Stimulated activated CD4-positive, alpha-beta T cell treated with anti-CD3 and anti-CD28 coated beads, TNF-alpha, amount 100 ng/mL, for 48 hours (primary cell): ENCODE measurements at places on chromosomes 1 and 21.

- DNase-seq = no peak
Measured at GRCh38 chr1:13517193-13517812, 3.5 kb upstream of the LRRC38 start.

- DNase-seq = no peak
Measured at GRCh38 chr21:41611966-41612606, 104.1 kb upstream of the TMPRSS2 start.

DNA sequence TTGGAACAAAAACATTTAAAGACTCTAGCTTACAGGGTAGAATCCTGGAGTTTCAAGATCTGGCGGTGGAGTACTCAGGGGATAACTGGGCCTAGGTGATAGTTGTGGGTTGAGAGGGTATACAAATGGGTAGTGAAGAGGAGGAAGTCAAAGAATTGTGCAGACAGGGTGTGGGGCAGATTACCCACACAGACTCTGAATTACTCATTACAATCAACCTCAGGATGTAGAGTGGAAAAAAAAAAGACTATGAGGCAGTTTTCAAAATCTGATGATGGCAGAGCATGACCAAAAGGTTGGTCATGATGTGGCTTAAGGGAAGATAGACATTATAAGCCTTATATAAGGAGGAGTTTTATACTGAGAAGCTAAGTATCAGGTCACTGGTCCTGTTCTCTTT lies 44.1 kb upstream of the GLIS1 start:
- no peak for DNase-seq

DNA sequence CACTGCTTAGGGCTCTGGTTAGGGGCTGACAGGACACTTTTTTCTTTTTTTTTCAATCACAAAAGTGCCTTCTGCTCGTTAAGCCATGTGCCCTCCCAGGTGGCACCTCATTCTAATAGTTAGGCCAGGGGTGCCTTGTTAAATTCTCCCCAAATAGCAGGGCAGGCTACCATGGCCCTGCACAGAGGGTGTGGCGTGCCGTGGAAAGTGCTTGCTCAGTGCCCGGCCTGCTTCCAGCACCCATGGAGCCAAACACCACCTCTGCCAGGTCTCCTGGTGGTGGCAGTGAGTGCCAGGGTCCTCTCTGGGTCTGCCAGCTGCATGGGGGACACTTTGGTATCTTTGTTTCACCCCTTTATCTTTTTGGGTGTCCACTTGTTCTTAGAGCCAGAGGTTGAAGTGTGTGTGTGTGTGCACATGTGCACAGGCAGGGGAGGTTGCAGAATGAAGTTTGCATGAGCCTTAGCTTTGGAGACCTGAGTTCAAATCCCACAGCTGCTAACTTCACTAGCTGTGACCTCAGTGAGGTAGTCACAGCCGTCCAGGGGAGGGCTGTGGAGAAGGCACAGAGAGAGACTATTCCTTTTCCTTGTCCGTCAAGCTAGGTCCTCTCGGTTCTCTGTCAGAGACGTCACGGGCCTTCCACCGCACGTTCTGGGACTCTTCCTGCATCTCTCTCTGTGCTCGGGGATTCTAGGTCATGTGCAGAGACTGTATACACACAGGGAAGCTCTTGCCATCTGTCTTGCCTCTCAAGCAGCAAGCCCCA lies 39.9 kb upstream of the CSF3R start:
- DNase-seq = no peak

DNA sequence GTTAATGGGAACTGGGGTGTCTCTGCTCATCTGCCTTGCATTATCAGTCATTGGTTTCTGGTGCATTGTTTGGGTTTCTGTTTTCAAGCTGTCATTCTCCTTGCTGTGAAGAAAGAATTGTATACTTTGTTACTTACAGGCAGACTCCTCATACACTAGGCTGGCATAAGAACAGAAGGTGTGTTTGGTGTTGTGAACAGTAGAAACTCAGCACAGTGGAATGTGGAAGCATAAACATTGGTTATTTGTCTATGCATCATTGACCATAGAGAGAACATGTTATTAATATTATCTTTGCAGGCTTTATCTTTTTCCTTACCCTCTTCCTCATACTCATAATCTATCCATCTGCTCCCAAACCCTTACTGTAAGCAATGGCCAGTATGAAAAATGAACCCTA lies 18.2 kb downstream of the C1orf87 start:
- no peak for DNase-seq

GRCh38 chr1:65247419-65248359 lies 61.7 kb upstream of the DNAJC6 start:
- no peak for DNase-seq

DNA sequence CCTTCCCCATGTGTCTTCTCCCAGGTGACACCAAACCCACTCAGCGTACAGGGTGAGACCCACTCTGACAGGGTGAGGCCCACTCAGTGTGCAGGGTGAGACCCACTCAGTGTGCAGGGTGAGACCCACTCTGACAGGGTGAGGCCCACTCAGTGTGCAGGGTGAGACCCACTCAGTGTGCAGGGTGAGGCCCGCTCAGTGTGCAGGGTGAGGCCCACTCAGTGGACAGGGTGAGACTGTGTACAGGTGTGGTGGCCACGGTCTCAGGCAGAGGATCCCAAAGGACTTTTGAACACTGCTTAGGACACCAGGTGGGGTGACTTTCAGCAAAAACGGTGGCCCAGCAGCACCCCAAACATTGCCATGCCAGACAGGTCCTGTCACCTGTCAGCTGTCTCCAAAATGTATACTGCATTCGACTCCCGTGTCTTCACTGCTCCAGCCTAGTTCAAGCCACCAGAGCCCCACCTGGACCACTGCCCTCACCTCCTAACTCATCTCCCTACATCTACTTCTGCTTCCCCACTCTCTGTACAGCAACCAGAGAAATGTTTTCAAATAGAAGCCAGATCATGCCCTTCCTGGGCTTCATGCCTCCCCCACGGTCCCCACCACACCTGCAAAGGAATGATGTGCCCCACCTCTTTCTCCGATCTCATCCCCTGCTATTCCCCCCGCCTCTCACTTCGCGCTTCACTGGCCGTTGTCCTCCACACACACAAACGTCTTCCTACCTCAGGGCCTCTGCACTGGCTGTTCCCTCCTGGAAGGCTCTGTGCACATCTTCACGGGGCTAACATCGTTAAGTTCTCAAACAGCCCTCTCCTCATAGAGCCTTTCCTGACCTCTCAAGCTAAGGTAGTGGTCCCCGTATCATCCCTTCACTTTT lies 52.1 kb downstream of the ACBD3 start:
- DNase-seq = no peak

DNA sequence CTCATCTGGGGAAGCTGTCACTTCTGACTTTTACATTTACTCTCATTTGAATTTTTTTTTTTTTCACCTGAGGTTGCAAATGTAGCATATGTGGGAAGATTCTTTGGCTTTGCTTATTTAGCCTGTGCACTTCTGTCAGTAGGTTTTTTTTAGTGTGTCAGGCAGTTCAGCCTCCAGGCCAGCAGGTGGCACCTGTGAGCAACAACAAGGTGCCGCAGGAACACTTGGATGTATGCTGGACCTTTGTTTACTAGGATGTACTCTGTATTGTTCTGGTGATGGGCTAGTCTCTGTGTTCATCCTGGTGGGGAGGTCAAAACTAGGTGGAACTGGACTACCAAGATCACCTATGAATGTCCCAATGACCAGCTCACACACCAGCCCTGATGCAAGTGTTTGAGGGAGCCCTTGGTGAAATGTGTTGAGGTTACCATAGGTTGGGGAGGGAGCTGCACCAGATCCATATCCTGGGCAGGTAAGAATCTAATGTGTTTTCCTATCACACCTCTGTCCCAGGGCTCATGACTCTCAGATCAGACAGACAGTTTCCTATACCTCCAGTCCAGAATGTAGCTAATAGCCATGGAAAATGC lies 618.2 kb downstream of the BRINP3 start:
- DNase-seq = no peak

DNA sequence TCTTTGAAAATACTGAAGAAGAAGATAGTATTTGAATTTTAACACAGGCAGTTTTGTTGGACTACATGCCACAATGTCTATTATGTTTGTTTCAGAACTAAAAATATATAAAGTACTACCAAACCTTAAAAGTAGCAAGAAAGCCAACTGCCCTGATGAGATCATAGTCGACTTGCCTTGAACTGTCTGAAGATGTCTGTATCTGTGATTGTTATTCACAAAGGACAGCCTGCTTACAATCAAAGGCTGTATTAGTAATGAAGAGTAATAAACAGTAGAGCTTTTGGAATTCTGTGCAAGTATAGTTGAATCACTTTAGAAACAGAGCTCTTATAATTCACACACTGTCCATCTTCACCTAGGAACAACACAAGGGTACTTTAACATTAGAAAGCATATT lies 228.3 kb downstream of the NCAM2 start:
- DNase-seq = no peak

DNA sequence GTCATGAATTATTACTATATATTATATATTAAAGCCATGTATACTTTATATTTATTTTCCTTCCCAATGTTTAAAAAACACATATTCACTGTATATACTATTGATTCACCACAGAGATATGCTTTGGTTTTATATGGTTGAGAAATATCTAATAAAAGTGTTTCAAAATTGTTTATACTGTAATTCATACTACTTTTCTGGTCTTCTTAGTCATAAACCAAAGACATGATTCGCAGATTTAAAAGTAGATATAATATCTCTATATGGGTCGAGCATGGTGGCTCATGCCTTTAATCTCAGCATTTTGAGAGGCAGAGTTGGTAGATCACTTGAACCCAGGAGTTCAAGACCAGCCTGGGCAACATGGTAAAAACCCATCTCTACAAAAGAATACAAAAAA lies 738.4 kb downstream of the USP25 start:
- no peak for DNase-seq

DNA sequence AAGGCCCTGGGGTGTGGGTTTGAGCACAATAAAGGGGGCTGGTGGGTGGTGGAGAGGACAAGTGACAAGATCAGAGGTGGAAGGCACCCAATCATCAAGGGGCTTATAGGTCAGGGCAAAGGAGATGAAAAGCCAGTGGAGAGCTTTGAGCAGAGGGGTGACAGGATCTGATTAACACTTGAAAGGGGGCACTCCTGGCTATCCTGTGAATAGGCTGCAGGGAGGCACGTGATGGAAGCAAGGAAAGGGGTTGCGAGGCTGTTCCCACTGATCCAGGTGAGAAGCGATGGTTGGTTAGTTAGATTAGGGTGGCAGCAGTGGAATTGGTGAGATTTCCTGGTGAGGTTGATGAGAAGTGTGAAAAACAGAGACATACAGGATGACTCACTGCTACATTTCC lies 80.6 kb downstream of the WLS start:
- no peak for DNase-seq

DNA sequence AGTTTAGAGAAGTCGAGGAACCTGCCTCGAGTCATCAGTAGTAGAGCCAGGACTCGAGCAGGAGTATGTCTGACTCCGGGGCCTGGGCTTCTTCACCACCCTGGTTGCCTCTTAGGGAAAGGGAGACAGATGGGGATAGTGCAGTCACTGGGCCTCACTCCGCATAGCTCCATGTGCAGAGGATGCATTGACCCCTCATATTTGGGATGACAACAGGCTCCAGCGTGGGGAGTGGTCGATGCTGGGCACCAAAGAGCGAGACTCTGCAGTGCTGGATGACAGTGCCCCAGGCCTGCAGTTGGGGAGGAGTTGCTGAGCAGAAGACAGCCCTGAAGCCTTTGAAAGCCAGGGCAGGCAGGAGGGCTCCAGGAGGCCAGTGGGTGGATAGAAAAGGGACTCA lies 20.8 kb upstream of the TENT5C start:
- no peak for DNase-seq

DNA sequence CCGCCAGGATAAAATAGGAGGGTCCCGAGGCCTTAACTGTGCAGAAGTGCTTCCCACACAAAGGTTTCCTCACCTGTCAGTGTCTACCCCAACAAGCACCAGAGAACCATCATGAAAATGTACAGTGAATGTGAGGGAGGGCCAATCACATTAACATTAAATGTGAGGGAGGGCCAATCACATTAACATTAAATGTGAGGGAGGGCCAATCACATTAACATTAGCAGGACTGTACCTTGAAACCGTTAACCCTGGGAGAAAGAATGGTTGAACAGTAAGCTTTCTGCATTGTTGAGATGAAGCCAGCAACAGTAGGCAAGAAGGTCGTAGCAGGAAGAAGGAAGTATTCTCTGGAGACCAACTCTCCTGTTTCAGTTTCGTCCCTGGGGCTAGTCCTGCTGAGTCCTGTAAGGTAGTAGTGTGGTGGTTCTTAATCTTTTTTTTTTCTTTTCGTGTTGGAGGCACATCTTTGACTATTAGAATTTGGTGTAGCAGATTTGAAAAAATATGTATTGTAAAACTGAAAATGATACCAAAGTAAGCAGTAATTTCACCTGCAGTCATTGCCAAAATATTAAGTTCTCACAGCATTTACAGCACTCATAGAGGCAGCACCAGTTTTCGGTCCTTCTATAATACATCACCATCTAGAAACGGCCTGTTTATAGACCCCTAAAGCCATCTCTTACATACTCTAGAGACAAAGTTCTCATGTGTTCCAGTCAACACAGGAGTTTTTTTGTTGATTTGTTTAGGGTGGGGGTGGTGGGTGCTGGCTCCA lies 98.6 kb upstream of the PPP2R5A start:
- DNase-seq = no peak

GRCh38 chr1:206442101-206442500 lies 28.2 kb upstream of the IKBKE start:
- no peak for DNase-seq

DNA sequence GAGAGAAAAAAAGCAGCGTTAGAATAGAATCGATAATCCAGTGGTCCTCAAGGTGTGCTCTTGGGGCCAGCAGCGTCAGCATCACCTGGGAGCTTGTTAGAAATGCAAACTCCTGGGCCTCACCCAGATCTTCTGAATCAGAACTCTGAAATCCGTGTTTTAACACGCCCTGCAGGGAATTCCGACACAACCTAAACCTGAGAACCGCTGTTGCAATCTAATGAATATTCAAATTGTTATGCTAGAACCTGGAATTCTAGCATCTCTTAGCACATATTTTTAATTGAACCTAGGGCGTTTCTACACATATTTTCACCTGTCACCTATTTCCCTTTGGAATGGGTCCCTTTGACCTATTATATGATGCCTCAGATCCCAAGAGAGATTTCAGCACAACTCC lies 175.7 kb downstream of the PSMG1 start:
- no peak for DNase-seq

DNA sequence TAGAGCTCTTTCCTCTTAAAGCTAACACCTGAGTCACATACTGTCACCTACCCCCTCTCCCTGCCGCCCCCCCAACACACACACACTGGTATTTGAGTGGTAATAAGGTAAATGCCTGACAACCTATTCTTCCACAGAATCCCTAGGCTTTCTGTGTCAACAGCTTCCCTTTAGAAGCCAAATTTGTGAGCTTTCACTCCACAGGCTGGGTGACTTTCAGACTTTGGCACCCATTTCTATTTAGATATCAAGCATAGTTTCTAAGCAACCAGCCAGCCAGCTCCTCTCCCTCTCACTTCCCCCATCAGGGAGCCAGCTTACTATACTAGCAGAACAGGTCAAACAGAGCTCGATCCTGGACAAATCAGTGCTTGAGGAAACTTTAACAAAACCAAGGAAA lies 3.2 kb upstream of the C1orf74 start:
- DNase-seq = no peak

GRCh38 chr1:206020393-206021007 lies 3.2 kb downstream of the CTSE start:
- DNase-seq = no peak
